ENCODE measurements at places on chromosomes 13 and 19.

- DNase-seq = no peak
Observed at GRCh38 chr19:788686-788982, 8.6 kb upstream of the PTBP1 start.

GRCh38 chr13:112042496-112042895 lies 24.5 kb upstream of the SOX1 start:
- DNase-seq = no peak

GRCh38 chr19:33487901-33488800 lies 33.4 kb downstream of the PEPD start:
- DNase-seq = no peak

DNA sequence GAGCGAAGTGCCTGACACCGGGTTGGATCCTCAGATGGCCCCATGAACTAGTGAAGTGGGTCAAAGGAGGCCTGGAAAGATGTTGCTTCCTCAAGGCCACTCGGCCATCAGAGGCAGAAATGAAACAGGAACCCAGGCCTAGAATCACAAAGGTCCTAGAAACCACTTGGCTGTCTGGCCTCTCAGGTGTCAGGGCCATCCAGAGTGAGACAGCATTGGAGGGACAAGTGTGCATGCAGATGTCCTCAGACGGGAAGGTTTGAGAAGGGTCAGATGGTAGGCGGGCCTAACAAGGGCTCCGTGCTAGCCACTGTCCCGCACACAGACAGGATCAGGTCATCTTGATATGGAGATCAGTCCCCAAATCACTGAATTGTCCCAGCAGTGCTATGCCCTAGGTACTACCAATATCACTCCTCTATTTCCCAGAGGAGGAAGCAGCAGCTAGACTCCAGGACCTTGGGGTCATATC lies 14.3 kb downstream of the CCDC97 start:
- DNase-seq = no peak

DNA sequence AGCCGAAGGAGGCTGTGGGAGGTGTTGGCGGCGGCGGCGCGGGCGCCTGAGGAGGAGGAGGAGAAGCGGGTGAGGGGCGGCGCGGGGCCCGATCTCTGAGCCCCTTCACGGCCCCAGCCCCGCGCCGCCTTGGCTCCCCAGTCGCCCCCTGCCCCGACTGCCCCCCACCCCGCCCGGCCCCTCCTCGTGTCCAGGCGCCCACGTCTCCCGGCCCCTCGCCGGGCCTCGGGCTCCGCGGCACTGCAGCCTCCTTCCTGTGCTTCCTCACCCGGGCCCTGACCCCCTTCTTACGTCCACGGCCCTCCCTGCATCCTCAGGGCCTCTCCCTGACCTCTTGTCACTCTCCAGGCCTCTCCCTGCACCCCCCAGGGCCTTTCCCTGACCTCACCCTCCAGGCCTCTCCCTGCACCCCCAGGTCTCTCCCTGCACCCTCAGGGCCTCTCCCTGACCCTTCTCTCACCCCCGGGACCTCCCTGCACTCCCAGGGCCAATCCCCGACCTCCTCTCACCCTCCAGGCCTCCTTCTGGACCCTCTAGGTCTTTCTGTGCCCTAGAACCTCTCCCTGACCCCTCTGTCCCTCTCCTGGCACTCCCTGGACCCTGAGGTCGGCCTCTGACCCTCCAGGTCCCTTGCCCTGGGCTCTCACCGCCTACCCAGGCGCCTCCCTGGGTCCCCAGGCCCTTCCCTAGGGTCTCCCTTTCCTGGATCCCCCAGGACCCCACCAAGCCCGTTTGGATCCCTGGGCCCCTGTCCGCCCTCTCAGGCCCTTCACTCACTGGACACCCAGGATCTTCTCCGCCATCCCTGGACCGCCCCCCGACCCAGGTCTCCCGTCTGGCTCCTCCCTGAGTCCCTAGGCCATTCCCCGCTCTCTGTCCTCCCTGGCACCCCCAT lies 460 bp downstream of the KMT5C start:
- no peak for DNase-seq

GRCh38 chr19:7705387-7706187 lies 3.7 kb upstream of the FCER2 start:
- no peak for DNase-seq

- no peak for DNase-seq
Observed at GRCh38 chr13:50527612-50528509, 315.6 kb downstream of the DLEU7 start.

- DNase-seq = no peak
Observed at GRCh38 chr19:4042064-4042730, 24.5 kb downstream of the ZBTB7A start.

DNA sequence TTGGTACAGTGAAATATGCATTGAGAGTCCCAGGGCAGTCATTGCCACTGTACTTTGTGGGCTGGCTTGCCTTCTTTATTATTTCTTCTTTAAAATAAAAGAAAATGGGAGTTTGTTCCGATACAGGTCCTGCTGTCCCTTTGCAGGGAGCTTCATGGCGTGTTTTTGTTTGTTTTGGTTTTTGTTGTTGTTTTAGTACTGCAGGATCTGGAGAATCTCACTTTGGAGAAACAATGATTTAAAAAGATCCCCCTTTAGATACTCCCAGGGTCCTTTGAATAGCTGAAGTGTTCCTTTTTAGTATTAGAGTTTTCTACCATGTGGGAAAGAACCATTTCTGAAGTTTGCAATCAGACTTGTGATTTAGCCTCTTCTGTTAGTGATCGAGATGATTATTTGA lies 11.1 kb downstream of the CHAF1A start:
- no peak for DNase-seq

- DNase-seq = no peak
Observed at GRCh38 chr13:97568850-97569249, 134.9 kb downstream of the RAP2A start.

DNA sequence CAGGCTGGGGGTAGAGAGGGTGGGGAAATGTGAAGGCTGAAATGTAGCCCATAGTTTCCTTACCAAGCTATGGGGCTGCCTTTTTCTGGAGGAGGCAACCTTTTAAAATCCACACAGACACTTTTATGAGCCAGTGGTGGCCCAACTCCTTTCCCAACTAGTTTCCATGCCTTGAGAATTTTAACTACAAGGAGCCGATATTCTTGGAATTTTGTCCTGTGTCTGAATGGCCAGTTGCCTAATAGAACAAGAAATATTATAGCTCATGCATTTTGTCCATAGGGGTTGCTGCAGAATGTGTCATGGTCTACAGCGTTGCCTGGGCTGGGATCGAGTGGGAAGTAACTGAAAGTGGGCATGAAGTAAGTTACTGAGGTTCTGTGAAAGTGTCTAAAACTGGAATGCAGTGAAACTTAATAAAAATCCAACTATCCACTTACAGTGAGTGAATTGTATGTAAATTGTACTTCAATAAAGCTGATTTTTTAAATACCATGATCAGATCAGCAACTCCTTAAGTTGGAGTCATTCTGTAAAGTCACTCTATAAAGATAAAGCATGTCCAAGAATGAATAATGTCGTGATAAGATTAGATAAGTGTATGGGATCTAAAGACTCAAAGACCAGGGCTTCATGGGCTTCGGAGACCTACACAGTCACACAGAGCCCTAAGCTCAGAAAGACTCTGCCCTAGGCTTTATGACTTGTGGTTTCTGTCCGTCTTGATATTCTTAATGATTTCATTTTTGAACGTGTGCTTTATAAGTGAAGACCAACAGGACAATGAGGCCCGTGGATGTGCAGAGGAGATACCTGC lies 122.6 kb upstream of the FNDC3A start:
- DNase-seq = no peak

GRCh38 chr13:27834095-27834494 lies 41.8 kb downstream of the GSX1 start:
- no peak for DNase-seq

DNA sequence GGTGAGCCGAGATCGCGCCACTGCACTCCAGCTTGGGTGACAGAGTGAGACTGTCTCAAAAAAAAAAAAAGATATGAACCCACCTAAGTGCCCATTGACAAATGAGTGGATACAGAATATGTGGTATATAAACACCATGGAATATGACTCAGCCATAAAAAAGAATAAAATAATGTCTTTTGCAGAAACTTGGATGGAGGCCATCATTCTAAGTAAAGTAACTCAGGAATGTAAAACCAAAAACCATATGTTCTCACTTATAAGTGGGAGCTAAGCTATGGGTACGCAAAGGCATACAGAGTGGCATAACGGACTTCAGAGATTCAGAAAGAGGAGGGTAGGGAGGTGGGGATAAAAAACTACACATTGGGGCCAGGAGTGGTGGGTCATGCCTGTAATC lies 29.5 kb downstream of the PLA2G4C start:
- DNase-seq = no peak

DNA sequence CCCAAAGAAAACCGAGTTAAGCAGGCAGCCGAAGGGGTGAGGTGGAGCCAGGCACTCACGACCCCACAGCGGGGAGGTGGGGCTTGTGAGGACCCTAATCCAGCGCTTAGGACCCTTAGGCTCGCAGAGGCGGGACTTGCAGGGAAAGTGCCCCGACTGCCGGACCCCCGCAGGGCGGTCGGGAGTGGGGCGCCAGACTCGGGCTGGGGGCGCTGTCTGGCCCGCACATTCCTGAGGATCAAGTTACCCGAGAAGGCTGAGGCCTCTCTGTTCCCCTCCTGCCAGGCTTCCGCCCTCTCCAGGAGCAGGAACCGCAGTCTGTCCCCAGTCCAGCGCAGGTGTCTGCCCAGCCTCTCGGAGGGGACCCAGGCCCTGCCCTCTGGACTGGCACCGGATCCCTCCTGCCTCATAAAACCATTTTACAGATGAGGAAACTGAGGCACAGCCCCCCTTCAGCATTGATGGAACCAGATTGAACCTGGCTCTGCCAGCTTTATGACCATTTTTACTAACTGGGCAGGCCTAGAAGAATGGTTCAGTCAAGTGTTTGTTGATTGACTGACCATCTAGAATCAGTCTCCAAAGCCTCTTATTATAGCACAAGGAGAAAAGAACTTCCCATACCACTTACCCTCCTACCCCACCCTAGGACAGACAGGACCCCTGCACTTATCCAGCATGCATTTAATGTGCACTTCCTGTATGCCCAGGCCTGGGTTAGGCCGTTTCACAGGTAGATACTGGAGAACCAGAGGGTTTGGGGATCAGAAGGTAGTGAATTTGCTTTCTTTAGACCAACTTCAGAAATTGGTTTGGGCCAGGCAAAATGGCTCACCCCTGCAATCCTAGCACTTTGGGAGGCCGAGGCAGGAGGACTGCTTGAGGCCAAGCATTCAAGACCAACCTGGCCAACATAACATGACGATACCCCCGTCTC lies 6.7 kb upstream of the JUND start:
- DNase-seq = no peak

GRCh38 chr19:36377541-36378178 lies 1.3 kb downstream of the ZFP14 start:
- DNase-seq = no peak

DNA sequence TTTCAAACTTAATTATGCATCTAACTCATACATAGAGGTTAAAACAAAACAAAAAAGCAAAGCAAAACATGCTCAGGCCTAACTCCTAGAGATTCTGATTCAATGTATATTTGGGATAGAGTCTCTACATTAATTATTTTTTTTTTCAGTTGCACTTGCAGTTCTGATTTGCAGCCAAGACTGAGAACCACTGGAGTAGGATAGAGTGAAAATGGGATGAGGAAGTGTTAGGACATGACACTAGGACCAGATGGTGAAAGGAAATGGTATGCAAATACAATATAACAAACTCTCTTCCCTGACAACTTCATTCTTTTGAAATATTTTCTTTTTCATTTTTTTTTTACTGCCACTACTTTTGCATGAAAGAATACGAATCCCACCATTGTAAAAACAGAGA lies 1.8 kb downstream of the CCDC122 start:
- DNase-seq = no peak

DNA sequence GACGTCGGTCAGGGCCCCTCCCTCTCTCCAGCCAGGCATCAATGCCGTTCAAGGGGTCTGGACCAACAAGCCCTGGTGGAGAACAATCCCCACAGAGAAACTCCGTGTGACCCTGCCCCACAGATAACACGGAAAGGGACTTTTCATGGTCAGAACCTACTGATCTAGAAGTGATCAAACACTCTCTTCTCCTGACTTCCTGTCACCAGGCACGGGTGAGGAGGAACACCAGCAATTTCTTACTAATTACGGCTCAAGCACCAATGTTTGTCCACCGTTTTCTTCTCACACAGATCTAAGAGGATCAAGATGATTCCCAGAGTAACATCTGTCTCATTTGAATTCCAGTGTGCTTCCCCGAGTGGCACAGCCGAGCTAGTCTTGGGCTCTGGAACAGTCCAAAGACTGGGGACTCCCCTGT lies 11.8 kb downstream of the RASA3 start:
- no peak for DNase-seq

- DNase-seq = peak; percentile 51
Observed at GRCh38 chr19:16247353-16248182, 49.9 kb downstream of the AP1M1 start.

DNA sequence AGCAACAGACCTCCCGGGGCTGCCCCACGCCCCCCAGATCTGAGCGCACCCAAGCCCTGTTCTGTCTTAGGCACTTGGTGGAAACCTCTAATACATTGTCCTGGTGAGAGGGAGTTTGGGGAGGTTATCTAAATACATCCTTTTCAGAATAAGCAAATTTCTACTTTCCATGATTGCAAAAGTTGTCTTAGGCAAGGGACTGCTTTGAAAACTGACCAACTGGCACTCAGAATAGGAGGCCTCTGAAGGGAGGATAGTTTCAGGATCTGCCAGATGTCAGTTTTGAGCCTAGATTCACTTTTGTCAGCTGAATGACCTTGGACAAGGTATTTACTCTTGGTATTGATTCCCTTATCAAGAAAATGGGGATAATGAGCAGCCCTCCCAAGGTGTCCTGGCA lies 11.8 kb downstream of the SERP2 start:
- DNase-seq = no peak

GRCh38 chr19:2977746-2978138 lies 378 bp downstream of the TLE6 start:
- DNase-seq = no peak

Data from NCI-H2081 (cell line).